ENCODE measurements at places on chromosomes 4 and X.

DNA sequence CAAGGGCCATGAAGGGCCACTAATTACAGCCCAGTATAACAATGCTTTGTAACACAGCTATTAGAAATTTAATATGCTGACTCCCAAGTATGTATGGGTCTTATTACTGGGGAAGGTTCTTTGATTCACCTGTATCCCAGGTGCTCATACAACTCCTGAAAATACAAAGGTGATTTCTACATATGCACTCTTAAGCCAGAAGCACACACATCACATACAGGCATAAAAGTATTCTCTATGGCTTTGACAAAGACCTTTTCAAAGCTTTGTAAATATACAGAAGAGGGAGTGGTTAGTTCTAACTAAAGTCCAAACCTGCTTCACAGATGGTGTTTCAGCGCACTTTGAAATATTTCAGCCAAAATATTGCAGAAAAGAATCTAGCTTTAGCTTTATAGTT, 191.5 kb downstream of the SNCA start:
- no peak for DNase-seq

- no peak for DNase-seq
These were observed 210.5 kb upstream of the KIT start for GRCh38 chr4:54447304-54447703.

GRCh38 chr4:166622425-166622977, 611.8 kb downstream of the SPOCK3 start:
- no peak for DNase-seq

DNA sequence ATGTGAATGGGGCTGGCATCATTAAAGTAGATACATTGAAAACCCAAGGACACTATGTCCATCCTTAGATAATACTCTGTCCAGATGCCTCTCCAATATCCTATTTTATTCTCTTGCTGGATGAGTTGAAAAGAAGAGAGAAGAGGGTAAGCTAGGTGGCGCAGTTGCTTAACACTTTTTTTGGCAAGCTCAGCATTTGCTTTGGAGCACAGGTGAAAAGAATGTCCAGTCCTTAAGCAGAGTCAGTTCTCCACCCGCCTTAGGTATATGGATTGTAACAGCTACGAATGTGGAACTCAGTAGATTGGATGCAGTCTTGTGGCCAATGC, 208.4 kb downstream of the NWD2 start:
- peak; percentile 38 for DNase-seq

- no peak for DNase-seq
These were observed 25.5 kb upstream of the MORC4 start for GRCh38 chrX:107025545-107025944.
